Kasumi-1 (cell line): ENCODE measurements at places on chromosomes 2 and 18.

DNA sequence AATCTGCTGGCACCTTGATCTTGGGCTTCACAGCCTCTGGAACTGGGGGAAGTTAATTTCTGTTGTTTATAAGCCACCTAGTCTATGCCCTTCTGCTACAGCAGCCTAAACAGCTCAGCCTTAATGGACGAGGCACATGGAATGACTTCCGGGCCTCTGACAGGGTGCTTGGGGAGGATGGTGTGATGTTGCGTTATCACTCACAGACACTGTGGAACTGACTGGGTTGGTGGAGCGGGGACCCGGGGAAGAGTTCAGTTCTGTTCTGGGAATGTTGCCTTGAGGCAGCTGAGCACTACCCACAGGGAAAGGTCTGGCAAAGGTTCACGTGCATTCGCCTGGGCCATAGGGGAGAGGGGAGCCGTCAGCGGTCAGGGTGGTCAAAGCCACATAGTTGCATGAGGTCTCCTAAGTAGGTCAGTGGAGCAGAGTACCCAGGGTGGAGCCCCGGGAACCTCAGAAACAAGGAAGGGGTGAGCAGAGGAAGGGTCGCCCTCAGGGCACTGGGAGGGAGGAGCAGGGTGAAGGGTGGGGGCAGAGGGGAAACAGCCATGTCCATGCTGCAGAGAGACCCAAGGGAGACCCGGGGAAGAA is 36.2 kb downstream of the LRRFIP1 start:
- DNase-seq = no peak

- no peak for DNase-seq
These were observed 74.3 kb upstream of the COL5A2 start for GRCh38 chr2:189253836-189254235.

DNA sequence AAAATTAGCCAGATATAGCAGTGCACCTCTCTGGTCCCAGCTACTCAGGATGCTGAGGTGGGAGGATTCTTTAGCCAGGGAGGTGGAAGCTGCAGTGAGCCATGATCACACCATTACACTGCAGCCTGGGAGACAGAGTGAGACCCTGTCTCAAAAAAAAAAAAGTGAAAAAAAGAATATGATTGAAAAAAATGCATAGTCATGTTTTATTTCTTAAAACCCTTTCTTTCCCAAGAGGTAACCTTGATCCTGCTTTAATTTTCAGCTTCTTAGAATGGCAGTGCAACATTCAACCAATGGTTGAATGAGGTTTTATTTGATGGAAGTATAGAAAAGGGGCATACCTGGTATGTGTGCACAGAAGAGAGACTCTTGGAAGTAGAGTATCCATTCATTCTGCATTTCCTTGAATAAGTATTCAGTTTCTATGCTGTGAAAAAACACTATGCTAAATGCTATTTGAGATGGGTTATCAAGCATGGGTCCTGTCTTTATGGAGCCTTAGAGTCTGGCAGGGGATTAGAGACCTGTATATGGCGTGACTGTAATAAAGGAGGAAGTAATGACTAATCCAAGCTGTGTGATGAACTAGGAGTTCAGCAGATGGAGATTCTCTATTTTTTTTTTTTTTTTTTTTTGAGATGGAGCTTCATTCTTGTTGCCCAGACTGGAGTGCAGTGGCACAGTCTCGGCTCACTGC is 146.3 kb downstream of the WDSUB1 start:
- DNase-seq = peak; percentile 62

DNA sequence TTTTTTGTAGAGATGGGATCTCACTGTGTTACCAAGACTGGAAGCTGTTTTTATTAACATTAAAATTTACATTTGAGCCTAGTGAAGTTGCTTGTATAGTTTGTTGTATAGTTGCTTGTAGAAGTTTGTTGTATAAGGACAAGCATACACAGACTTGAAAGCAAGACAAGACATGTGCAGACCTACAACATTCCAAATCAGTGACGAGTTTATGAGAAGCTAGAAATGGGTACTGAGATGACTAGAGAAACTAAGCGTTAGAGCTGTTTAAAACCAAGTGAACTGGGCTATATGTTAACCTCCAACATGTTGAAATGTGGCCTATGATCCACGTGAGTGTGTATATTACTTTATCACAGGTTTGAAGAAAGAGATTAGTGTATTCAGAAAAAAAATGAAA is 39.1 kb downstream of the ABCB11 start:
- no peak for DNase-seq

- no peak for DNase-seq
These were observed 32.7 kb downstream of the VSNL1 start for GRCh38 chr2:17573085-17573803.

GRCh38 chr2:147924647-147925046 is 79.8 kb downstream of the ACVR2A start:
- DNase-seq = no peak

GRCh38 chr18:59994357-59994756 is 94.6 kb downstream of the PMAIP1 start:
- DNase-seq = peak; percentile 2
